Glutamatergic neuron (in vitro differentiated cells): ENCODE measurements at places on chromosomes 11 and 22. TPM values are rescaled to one million over a fixed set of nuclear protein-coding genes. Genes with fewer than 3 reads are reported as not detected.

The MMP8 gene
- not detected for total RNA-seq

The FGF4 gene
- 0.37 TPM for total RNA-seq

DNA sequence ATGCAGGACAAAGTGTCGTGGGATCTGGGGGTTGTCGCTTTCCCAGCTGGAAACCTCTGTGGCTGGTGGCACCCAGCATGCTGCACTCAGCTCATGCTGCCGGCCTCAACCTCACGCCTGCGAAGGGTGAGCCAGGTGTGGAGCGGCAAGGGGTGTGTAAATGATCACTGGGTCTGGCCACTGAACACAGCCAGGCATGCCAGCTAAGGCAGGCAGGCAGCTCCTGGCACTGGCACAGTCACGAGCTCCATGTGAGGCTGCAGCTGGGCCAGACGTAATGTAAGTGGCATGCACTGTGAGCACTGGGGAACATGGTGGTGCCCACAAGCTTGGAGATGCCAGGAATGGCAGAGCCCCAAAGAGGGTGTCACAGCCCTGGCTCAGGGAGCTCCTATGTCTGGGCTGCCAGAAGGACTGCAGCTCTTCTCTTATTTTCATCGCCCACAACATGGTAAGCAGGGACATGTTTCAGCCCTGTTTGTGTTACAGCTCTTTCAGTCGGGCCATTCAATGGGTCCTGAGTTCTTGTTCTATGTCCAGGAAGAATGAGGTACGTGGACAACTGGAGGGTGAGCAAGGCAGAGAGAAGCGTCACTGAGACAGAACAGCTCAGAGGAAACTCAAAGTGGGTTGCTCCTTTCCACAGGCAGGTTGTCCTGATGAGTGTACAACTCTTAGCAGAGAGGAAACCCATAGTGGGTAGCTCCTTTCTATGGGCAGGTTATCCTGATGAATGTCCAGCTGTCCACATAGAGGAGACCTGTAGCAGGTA, 403.8 kb downstream of the CNTN5 start:
- DNase-seq, result no peak

The APOBEC3H gene
- total RNA-seq, result not detected

GRCh38 chr22:26890870-26891269, 233.5 kb downstream of the MIAT start:
- no peak for DNase-seq

DNA sequence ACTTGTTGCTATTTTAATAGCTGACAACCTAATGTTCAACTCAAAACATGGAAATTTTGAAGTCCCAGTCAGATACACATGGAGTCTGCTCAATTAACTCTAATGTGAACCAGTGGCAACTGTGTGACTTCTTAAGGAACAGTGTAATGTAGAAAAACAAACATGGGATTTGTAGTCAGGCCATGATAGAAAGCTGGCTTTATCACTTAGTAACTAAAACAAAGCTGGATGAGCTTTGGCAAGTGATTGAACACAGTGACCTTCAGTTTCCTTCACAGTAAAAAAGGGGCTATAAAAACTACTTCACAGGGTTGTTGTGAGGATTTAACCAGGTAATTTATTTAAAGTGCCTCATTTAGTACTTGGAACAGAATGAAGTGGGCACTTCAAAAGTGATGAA, 62.6 kb downstream of the PRCP start:
- DNase-seq, result no peak
